NCI-H2081 treated with DMSO at 0.1 percent for 48 hours (cell line): ENCODE measurements at places on chromosomes 6 and 20.

DNA sequence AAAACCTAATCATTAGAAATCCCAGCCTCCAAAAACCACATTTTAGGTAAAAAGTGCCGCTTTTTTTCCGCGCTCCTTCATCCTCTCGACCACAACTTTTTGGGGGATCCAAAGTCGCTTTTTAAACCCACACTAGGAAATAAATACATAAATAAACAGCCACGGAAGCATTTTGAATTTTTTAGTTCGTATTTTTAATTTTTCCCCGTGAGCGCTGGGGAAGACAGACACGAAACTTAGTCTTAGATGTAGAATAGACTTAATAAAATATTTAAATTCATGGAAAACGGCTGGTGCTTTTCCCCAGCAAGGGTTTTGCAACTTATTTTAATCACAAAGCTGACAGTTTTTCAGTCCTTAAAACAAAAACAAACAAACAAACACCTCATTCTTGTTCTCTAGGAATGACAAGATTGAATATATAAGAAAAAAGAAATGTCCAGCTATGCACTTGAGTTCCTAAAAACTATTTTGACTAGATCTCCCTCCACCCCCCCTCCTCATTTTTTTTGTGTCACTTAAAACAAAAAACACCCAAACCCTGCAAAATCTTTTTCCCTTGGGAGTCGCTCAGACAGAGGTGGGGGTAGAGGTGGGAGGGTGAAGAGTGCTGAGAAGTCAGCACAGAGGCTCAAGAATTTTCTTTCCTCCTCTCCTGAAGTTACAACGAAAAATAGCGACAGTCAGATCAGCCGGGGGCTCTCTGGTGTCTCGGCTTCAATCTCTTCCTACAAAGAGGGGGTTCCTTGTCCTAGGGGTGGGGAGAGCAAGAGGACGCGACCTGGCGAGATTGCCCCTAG is 43.4 kb upstream of the SUPT3H start:
- DNase-seq = no peak

DNA sequence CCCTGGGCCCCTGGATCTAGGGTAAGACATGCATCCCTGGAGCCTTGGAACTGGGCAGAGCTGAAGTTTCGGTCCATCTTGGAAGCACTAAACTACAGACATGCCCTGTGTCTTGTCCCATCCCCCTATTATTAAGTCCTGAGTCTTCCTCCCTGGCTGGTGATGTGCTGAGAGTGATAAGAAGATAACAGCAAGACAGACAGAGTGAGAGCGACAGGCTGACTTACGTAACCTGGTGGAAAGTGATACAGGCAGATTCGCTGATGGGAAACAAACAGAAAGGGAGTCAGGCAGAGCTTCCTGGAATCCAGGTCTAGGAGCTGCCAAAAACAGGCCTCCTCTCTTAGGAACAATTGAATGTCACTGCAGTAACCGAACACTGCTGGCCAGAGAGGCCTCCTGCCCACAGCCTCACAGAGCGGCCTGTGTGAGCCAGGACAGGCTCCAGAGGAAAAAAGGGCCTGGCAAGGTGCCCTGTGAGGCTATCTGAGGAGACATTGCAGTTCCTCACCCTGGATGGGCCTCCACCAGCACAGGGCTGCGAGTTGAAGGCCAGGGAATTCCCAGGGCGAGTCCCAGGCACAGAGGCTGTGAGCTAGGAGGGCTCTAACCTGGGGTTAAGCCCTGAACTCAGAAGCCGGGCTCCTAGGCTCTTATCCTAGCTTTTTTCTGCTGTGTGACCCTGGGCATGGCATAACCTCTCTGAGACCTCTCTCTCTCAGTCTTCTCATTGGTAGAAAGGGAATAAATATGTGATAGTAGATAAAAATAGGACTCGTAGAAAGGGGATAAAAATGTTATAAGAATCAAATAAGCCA is 34.2 kb upstream of the B4GALT5 start:
- DNase-seq = no peak

- DNase-seq = no peak
Observed at GRCh38 chr6:14068133-14068532, 49.4 kb upstream of the CD83 start.

DNA sequence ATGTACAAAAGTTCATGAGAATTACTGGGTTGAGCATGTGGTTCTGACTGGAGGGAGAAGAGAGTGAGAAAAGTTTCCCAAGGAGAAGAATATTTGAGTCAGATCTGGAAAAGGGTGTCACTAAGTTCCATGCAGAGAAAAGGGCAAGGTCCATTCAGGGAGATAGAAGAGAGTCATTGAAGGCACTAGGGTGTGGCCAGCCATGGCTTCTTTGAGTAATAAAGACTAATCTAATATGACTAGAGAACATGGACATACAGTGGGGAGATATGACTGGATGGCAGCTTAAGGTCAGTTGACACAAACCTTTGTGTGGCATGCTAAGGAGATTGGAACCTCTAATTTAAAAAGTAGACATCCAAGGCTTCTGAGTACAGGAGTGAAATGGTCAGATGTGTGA is 10.7 kb upstream of the SLC17A4 start:
- no peak for DNase-seq

DNA sequence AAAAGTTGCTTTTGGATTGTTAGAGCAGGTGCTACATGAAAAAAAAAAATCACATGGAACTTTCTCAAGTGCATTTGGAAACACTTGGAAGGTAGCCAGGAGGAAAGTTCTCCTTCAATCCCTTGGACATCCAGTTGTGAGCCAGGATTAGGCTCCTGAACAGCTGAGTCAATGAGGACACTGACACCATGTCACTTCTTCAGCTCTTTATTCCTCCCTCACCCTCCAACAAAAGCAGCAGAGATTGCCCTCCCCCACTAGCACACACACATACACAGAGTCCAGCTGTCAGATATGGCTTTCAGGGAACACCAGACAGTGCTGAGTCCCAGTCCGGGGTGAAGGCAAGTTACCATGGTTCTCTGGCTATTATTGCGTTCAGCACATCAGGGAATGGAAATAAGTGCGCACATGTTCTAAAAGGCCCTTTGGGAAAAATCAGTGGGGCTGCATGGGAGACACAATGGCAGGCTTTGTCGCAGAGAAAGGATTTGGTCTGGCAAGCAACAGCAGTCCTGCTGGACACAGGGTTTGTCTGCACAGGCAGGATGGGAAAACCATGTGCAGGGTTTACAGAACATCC is 124.7 kb upstream of the MARCKS start:
- no peak for DNase-seq

- DNase-seq = no peak
Observed at GRCh38 chr20:8756410-8756809, 312.5 kb upstream of the PLCB4 start.

DNA sequence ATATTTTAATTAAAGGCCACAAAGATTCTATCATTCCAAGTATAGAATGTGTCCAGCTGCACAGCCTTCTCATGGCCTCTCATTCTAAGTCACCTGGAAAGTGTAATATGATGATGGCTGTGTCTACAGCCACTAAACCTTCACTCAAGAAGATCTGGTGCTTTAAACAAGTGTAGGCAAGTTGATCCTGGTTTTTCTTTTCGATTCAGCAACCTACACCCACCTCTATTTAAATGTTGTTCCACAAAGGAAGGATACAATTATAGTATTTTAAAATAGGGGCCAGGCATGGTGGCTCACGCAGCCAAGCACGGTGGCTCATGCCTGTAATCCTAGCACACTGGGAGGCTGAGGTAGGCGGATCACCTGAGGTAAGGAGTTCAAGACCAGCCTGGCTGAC is 25.5 kb upstream of the DST start:
- DNase-seq = no peak

- DNase-seq = no peak
Observed at GRCh38 chr20:53918949-53919361, 151.4 kb downstream of the BCAS1 start.

- no peak for DNase-seq
Observed at GRCh38 chr6:109769213-109769612, 78.1 kb downstream of the FIG4 start.

DNA sequence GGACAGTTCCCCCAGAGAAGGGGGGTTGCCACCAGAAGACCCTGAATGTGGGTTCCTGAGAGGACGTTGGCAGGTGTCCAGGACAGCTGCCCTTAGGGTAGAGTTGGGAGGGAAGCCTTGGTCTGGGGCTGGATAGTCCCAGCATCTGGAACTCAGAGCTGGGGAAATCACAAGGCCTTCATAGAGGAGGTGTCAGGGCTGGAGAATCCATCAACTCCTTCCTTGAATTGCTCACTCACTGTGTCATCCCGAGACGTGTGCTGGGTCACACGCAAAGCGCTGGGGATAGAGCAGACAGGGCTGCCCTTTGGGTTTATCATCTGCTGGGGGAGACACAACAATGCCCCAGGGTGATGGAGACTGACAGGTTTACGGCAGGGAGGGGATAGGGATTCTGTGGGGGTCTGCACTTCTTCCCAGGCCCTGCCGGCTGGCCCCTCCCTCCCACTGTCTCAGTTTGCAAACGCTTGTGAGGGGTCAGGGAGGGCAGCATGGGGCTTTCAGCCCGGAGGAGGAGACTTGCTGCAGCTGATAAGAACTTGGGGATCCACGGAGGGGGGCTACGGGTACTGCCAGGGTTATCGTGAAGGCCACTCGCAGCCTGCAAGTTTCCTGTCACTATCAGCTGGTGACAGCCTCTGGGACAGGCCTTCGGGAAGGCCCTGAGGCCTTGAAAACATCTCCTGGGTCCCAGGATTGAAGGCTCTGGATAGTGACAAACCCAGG is 18.6 kb downstream of the RBM38 start:
- DNase-seq = no peak

- DNase-seq = no peak
Observed at GRCh38 chr6:119096721-119097565, 18.5 kb upstream of the FAM184A start.

GRCh38 chr6:56529594-56530191 is 113.0 kb downstream of the DST start:
- DNase-seq = no peak

DNA sequence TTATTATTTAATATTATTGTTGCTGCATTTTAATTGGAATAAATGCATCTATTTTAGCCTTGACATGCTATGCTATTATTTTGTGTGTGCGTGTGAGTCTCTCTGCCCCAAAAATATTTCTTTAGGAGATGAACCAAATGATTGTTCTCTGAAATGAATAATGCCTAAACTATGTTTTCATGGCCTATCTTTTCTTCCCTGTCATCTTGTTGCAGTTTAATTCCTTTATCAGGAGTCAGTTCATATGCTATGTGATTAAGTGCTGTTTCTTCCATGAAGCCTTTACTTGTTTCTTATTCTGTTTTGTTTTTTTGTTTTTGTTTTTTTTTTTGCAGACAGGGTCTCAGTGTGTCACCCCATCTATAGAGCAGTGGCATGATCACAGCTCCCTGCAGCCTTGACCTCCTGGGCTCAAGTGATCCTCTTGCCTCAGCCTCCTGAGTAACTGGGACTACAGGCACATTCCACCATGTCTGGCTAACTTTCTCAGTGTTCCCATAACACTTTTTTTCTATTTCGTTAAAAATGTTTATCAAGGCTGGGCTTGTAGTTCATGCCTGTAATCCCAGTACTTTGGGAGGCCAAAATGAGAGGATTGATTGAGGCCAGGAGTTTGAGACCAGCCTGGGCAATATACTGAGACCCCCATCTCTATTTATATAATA is 25.7 kb downstream of the TPX2 start:
- DNase-seq = no peak

- DNase-seq = no peak
Observed at GRCh38 chr6:32129297-32130088, 595 bp downstream of the FKBPL start.
